ENCODE measurements at places on chromosomes 5 and 9. TPM values are rescaled to one million over a fixed set of nuclear protein-coding genes. Genes with fewer than 3 reads are reported as not detected.
A peak's percentile ranks its signal among the peaks of the same experiment; 100 is the strongest.

- H3K36me3 ChIP-seq: no peaks in the 10 kb centered on the region
- peaks cover 6% of the 10 kb centered on the region for H3K4me1 ChIP-seq
- peak; percentile 48 for DNase-seq
- H3K27me3 ChIP-seq: no peaks in the 10 kb centered on the region
Observed at GRCh38 chr5:71830681-71831539, 111.8 kb downstream of the CARTPT start.

- DNase-seq: no peak
- H3K36me3 ChIP-seq: no peaks in the 10 kb centered on the region
- no peak overlapping the region for H3K27ac ChIP-seq
- no peaks in the 10 kb centered on the region for H3K27me3 ChIP-seq
Observed at GRCh38 chr5:145223582-145223981, 611.6 kb downstream of the PRELID2 start.

Gene CCL28
- not detected for total RNA-seq

Gene THOC3
- total RNA-seq: 18.1 TPM

- H3K4me3 ChIP-seq: peak overlapping the region; percentile 37
- H3K27me3 ChIP-seq: no peaks in the 10 kb centered on the region
- H3K36me3 ChIP-seq: no peaks in the 10 kb centered on the region
Observed at GRCh38 chr5:65364907-65365306, 116.8 kb downstream of the ADAMTS6 start.

DNA sequence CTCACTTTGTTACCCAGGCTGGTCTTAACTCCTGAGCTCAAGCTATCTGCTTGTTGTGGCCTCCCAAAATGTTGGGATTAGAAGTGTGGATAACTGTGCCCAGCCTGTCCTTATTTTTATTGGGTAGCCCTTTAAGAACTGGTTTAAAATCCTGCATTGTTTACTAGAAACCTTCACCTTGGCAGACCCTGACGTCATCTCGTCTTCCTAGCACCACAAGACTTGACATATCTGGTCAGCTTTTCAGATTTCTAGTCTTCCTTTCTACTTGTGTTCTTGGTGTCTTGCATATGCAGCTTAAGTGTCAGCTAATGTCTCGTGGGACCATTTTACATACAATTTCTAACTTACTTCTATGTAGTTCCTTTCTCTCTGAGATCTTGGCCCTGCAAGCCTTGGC lies 258.9 kb downstream of the IZUMO3 start:
- no peaks in the 10 kb centered on the region for H3K4me1 ChIP-seq
- no peak for DNase-seq
- no peak overlapping the region for H3K27ac ChIP-seq
- H3K27me3 ChIP-seq: no peaks in the 10 kb centered on the region
- no peak overlapping the region for H3K4me3 ChIP-seq
